GM12878 (cell line): ENCODE measurements at places on chromosomes 2 and 18. TPM values are rescaled to one million over a fixed set of nuclear protein-coding genes. Genes with fewer than 3 reads are reported as not detected.

- no peak for DNase-seq
Measured at GRCh38 chr2:88195246-88195645, 25.1 kb downstream of the THNSL2 start.

DNA sequence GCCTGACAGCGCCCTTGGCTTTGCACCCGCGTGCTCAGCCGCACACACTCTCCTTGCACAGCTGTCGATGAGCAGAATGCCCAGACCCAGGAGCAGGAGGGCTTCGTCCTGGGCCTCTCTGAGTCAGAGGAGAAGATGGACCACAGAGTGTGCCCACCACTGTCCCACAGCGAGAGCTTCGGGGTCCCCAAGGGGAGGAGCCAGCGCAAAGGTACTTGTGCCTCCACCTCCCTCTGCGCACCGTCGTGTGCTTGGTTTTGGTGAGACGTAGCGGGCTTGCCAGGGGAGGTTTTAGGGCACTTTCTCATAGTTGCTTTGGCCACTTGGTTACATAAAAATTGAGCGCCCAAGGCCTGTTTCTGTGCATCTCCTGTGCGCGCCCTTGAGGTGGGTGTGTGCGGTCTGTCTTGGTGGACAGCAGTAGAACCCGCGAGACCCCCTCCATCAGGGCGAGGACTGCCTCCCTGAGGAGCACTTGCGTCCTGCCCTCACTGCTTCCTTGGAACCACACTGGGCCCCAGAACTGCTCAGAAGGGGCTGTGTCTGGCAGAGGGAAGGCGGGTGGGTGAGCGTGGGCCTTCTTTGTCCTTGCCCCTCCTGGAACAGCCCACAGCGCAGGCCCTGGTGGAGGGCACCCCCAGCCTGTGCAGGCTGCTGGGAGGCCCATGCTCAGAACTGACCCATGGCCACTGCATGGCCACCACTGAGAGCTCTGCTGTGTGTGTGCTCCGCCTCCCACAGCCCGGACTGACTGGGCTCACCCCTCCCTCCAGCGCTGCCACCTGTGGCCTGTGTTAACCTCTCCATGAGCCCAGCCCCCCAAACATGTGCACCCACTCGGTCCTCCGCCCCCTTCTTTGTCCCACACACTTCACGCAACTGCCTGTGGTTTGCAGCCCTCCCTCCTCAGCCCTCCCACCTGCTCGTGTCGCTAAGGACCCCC lies 95.9 kb downstream of the DGKD start:
- DNase-seq, result no peak

DNA sequence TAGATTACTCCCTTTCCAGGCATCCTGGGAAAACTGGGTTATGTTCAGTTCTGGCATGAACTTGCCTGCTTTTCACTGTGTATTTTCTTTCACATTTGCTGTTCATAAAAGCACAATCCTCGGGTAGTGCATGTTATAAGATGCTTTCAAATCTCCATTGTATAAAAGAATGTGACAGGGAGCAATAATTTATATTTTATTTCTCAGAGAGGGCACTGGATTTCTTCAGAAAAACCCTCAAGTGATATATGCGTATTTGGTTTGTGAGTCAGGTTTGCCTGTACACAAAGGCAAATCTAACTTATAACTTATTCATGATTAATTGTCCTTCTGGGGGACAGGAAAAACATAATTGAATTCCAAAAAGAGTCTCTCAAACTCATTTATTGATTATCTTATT lies 440.7 kb upstream of the MMADHC start:
- DNase-seq, result no peak

GRCh38 chr2:67451086-67451832 lies 54.1 kb downstream of the ETAA1 start:
- no peak for DNase-seq

- DNase-seq, result no peak
Measured at GRCh38 chr2:43226558-43226954, at the start of gene ZFP36L2. TSS of gene ZFP36L2 (minus strand) at chr2:43226606. CDS start at chr2:43226315, 291 bp downstream.

GRCh38 chr2:10393640-10393982 lies 54.5 kb downstream of the ODC1 start:
- DNase-seq, result no peak

DNA sequence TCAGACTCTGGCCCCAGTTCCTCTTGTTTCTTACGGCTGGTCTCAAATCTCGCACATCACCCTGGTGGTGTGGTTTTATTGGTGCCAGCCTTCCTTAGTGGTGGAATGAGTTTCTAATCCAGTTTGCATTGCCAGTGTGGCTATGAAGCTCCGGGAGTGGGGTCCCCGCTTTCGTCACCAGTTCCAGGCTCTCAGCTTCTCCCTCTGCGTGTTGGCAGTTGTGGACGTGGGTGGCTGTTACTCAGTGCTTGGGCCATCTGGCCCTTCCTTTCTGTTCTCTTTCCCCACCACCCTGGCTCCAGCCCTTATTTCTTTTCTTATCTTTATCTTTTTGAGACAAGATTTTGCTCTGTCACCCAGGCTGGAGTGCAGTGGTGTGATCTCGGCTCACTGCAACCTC lies 30.1 kb downstream of the EFR3B start:
- no peak for DNase-seq

DNA sequence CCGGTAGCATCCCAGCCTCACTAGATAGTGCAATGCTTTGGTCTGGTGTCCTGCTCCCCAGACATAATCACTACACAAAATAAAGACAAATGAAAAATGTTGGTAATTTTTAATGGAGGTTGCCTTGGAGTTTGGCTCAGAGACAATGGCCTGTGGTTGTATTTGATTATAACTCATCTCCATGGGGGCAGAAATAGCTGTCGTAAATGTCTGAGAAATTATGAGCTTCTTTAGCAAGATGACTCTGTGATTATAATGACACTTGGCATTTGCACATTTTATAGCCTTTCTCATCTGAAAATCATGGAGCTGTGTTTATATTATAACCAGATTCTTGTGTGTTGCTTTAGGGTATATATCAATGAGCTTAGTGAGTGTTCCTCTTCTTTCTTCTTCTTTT lies 1779.7 kb upstream of the CELF4 start:
- DNase-seq, result no peak

- DNase-seq, result no peak
Measured at GRCh38 chr18:5772306-5773105, 122.8 kb downstream of the TMEM200C start.

- DNase-seq, result no peak
Measured at GRCh38 chr2:12903272-12903671, 186.5 kb downstream of the TRIB2 start.

DNA sequence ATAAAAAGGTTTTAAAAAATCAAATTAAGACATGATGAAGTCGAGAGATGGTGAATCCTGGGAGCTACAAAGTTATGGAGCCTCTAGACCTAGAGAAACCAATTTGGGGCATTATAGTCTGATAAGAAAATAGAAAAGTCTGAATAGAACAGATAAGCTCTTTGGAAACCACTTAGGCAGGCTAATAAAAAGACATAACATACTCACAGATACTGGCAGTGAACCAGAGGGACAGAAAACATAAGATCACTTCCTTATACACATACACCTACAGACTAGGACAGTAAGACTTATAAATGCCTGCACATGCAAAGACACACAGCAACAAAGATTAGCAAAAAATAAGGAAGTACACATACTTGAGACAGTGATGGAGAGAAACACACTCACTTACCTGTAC lies 20.0 kb downstream of the SMC6 start:
- DNase-seq, result no peak

GRCh38 chr2:98533547-98533946 lies 74.8 kb downstream of the COA5 start:
- no peak for DNase-seq

GRCh38 chr2:196420143-196420542 lies 219.4 kb upstream of the CCDC150 start:
- DNase-seq, result no peak

DNA sequence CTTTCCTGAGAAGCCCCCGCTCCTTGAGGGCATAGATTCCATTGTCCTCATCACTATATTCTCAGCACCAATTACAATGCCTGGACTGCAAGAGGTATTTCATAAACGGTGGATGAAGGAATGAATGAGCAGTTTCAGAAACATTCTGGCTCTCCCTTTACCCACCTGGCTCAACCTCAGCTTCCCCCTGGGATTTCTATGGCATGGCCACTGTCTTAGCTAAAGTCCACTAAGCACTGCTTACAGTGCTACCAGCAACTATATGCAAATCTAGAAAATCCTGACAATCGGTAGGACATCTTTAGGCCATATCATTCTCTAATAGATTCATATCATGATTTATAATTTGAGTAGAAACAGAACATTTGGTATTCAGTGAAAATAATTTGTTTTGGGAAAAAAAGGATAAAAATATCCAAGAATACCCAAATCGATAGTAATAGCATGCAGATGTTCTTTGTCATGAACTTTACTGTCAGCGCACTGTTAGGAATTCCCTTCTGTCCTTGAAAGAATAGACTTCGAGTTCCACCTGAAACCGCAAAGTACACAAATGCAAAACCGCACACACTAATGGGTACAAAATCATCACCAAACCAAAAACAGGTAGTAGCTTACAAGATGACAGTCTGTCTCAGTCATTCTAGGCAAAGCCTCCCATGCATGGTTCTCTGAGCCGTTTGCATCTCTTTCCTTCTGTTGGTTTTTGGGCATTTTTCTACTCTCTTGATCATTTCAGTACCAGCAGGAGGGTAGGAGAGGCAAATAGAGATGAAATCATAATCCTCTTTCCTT lies 303.6 kb upstream of the ID2 start:
- DNase-seq, result peak; percentile 63

- DNase-seq, result no peak
Measured at GRCh38 chr2:223870840-223871611, 33.6 kb upstream of the AP1S3 start.

- DNase-seq, result no peak
Measured at GRCh38 chr2:25894135-25894830, 16.0 kb upstream of the ASXL2 start.

AOX1 gene
- total RNA-seq, result 0.56 and 0.80 TPM in 2 replicates

ODC1 gene
- 281 and 308 TPM in 2 replicates for total RNA-seq

TMEM37 gene
- 0.16 and 0.44 TPM in 2 replicates for total RNA-seq

CCDC74A gene
- total RNA-seq, result 68.0 and 71.9 TPM in 2 replicates

COBLL1 gene
- 0.32 and 0.46 TPM in 2 replicates for total RNA-seq

FASTKD1 gene
- 53.5 and 54.6 TPM in 2 replicates for total RNA-seq

CCL20 gene
- total RNA-seq, result 5.5 and 6.6 TPM in 2 replicates

SLC11A1 gene
- total RNA-seq, result 0.38 and 0.56 TPM in 2 replicates

EMILIN1 gene
- 1.6 and 1.7 TPM in 2 replicates for total RNA-seq

LYPD6B gene
- total RNA-seq, result 1.9 and 3.3 TPM in 2 replicates

IL36B gene
- not detected in 2 replicates for total RNA-seq

CNTNAP5 gene
- not detected in 2 replicates for total RNA-seq
